Lower lobe of right lung (tissue), 2 donors: ENCODE measurements at places on chromosomes 12 and 14.

GRCh38 chr12:51449580-51450246 is 25.1 kb downstream of the SLC4A8 start:
- no peak for DNase-seq

DNA sequence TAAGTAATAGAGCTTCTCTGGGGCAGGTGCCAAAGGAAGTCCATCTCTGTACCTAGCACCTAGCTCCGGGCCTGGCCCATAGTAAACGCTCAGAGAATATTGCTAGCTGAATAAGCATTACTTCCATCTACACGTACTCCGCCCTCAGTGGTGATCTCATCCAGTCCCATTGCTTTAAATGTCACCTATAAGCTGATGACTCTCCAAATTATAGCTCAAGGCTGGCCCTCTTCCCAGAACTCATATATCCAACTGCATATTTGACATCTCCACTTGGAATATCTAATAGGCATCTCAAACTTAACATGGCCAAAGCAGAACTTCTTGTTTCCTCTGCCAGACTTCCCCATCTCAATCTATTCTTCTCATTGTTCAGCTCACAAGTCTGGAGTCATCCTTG is 6.9 kb upstream of the DYNLL1 start:
- no peak for DNase-seq

- no peak for DNase-seq
Observed at GRCh38 chr12:49033611-49034285, 15.2 kb upstream of the PRKAG1 start.

DNA sequence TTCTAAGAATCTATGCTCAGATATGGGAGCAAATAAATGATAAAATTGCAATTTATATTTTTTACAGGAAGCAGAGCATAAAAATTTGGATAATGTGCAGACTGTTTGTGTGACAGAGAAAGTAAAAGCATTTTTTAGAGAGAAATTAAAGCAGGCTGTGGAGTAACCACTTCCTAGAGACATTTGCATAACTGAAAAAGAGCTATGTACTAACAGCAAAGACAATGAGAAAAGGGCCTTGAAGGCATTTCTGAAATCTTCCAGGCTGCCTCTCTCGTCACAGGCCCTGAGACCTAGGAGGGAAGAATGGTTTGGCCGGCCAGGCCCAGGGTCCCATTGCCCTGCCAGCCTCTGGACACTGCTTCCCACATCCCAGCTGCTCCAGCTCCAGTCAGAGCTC is 247.2 kb downstream of the ALX1 start:
- no peak for DNase-seq

GRCh38 chr12:50520416-50521207 is 15.8 kb downstream of the DIP2B start:
- DNase-seq: no peak

DNA sequence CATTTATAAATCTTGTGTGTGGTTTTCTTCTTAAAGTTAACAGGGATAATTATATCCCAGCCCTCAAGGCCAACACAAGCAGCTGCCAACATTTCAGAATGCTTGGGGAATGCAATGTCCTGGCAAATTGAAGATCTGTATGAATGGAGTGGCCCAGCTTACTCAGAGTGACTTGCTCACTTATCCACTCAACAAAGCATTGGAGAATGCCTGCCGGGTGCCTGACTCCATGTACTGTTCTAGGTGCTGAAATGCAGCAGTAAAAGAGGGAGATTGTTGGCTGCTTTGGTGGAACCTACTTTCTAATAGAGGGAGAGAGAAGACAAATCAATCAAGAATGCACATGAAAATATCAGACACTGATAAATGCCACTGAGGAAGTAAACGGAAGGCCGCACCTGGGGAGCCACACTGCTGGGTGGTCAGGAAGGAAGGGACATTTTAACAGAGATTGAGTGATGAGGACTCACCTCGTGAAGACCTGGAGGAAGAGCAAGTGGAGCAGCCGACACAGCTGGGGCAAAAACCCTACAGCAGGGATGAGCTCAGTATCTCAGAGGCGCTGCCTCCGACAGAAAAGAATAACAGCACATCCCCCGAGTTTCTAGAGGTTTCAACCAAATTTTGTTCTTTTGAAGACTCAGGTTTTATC is 61.2 kb upstream of the VASH1 start:
- DNase-seq: no peak

- DNase-seq: no peak
Observed at GRCh38 chr12:4443616-4444015, 2.0 kb downstream of the FGF6 start.

DNA sequence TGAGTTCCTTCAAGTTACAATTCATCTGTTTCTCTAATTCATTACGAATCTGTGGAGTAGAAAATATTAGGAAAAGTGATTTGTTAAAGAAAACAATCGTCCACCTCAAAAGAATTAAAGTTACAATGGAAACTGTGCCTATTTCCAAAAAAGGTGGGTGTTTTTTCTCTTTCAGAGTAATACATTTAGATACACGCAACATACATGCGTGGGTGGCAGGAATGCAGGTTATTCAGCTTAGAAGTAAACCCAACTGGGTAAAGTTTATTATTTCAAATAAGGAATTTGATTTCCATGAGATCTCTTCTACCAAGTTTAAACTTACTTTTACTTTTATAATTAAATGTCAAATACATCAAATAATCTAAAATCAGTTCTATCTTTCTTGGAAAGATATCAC is 52.2 kb downstream of the SSH1 start:
- DNase-seq: no peak

- DNase-seq: no peak
Observed at GRCh38 chr14:89406941-89407340, 10.1 kb downstream of the FOXN3 start.

DNA sequence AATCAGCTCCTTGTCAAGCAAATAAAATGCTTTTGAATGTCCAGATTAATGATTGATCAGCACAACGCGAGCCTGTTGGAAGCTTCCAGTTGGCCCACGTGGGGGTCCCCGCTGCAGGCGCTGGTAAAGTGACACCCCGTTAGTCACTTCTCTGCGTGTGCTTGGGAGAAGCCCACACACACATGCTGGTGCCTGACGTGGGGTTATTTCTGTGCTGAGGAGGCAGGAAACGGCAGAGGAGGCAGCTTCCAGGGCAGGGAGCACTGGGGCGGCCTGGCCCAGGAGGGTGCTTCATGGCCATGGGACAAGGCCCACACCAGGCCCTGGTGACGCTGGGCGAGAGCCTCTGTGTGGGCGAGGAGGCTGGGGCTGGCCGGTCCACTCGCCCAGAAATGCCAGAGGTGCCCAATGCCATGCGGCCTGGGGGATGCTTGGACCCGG is 101.5 kb downstream of the KIF26A start:
- DNase-seq: peak; percentile 32

- no peak for DNase-seq
Observed at GRCh38 chr12:108668063-108668462, 34.4 kb upstream of the SELPLG start.

GRCh38 chr12:66739266-66739665 is 60.4 kb upstream of the GRIP1 start:
- DNase-seq: no peak

- no peak for DNase-seq
Observed at GRCh38 chr12:132464820-132465219, 25.1 kb upstream of the FBRSL1 start.

GRCh38 chr14:83461521-83461920 is 1927.9 kb upstream of the SEL1L start:
- no peak for DNase-seq

DNA sequence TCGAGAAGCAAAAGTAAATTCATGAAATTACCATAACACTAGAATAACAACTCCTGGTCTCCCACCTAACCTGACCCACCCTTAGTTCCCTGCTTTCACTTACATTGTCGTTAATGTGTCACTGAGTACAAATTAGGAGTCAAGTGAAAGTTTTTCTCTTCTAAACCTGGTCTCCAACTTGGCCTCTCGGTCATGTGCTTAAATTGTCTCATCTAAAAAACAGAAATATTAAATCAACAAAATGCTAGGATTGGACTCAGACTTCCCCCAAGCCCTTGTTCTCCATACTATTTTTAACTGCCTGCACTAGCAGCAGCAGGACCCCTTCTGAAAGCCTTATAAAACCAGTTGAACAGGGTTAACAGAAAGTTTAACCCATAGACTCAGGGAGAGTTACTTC is 1.8 kb upstream of the BTG1 start:
- no peak for DNase-seq

- DNase-seq: no peak
Observed at GRCh38 chr12:106181401-106182114, 42.8 kb upstream of the NUAK1 start.

DNA sequence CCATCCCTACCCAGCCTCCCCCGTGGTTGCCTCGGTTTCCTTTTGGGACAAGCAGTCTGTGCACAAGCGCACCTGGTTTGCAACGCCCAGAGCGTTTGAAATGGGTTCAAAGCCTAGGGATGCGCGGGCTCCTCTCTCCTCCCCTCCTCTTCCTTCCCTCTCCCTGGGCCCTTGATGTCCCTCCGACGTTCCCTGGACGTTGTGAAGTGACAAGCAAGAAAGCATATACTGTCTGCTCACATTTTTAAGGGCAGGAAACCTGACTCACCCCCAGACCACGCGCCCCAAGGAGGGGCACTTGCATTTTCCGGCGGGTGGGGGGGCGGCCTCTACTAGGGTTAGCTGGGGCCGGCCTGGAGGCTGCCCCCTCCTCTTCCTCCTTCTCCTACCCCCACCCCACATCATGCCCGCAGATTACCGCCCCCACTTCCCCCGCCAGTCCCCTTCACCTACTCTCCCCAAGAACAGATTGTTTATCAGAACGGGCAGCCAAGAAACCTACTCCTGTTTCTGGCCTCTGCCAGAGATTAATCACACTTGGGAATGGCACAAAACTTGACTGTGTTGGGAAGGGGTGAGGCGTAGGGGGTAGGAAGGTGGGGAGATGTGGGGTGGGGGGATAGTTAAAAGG is 9.5 kb upstream of the IRF2BPL start:
- peak; percentile 68 for DNase-seq

- DNase-seq: no peak
Observed at GRCh38 chr12:130619385-130620001, 96.6 kb downstream of the RIMBP2 start.

DNA sequence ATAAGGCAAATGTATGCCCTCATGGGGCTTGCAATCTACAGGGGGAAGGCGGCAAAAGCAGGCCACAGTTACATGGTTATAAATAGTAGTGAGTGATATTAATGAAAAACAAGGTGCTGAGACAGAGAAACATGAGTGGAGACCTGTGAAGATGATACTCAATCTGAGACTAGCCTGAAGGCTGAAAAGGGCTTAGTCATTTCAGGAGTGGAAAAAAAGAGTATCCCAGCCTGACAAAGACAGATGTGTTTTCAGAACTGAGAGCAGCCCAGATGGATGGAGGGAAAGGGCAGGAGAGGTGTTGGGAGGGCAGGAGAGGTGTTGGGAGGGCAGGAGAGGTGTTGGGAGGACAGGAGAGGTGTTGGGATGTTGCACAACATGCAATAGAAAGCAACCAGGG is 181.9 kb downstream of the C12orf42 start:
- DNase-seq: no peak

GRCh38 chr12:130398100-130398848 is 60.6 kb downstream of the PIWIL1 start:
- no peak for DNase-seq

DNA sequence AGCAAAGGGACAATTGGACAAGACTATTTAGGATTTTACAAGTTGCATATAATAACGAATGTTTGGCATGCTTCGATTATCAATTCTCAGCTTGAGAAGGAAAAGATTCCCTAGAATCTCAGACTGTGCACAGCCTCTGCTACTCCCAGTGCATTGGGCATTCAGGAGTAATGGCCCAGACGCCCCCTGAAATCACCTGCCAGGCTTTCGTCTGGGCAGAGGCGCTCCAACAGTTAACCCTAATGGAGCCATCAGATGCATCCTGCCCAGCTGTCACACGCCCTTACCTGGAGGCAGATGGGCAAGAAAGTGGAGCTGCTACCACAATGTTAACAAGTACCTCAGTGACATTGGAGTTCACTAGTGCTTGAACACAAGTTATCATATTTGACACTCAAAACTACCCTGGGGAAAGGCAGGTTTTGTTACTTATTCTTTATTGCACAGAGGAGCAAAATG is 927 bp upstream of the LRP6 start:
- no peak for DNase-seq

DNA sequence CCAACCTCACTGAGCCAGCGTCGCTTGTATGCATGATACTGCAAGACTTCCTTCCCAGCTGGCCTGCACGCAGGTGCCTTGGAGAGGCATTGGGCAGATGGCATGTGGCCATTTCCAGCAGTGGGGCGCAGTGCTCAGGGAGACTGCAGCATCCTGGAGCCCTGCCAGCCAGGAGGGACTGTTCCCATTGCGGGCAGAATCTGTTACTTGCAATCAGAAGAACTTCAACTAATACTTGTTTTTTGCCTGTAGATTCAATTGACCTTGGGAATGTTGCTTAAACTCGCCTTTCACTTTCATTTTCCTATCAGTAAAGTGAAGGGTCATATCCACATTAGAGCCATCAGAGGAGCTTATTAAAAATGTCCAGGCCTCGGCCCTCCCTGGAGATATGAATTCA is 29.8 kb downstream of the ANKRD9 start:
- DNase-seq: peak; percentile 76

DNA sequence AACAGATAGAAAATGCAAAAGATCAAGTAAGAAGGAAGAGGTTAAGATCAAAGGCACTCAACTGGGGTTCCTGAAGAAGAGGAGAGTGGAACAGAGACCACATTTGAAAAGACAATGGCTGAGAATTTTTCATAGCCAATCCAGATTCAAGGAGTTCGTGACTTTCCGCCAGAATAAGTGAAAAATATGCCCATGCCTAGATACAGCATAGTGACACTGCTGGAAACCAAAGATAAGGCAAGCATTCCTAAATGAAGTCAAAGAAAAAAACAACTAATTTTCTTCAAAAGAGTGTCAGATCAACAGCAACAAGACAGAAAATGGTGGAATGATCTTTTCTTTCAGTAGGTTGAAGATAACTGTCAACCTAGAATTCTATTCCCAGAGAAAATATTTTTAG is 47.5 kb downstream of the EGLN3 start:
- no peak for DNase-seq

- DNase-seq: no peak
Observed at GRCh38 chr12:129001826-129002225, 148.5 kb downstream of the GLT1D1 start.

GRCh38 chr12:68451261-68452077 is 119.3 kb upstream of the MDM1 start:
- no peak for DNase-seq

- no peak for DNase-seq
Observed at GRCh38 chr12:124687917-124688316, 120.5 kb upstream of the NCOR2 start.

DNA sequence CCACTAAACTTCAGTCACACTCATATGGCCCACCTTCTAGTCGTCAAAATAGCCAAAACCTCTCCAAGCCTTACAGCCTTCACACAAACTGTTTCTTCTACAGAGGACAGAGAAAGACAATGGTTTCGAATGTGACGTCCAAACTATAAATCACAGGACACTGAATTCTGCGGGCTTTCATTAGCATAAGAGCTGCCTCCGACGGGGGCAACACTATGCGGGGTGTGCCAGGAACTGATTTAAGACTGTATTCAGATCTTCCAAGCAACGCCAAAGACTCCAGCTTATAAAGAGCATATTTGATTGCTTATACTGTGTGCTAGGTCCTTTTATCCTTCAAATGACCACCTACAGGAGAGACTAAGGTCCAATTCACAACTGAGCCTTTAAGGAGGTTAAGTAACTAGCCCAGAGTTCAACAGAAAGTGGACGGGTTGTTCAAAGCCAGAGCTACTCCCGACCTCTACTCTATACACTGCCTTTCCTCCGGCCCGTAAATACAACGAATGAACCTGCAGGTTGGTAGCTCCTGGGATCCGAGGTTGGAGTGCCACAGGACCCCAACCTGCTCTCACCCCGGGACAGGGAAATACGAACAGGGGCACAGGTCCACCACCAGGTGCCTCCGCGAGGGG is 575 bp downstream of the L2HGDH start:
- DNase-seq: no peak
